ENCODE measurements at places on chromosomes 11 and 22.

- DNase-seq = no peak
Observed at GRCh38 chr11:36130401-36130800, 158.8 kb downstream of the COMMD9 start.

- DNase-seq = no peak
Observed at GRCh38 chr11:114317787-114318137, 21.6 kb downstream of the NNMT start.

DNA sequence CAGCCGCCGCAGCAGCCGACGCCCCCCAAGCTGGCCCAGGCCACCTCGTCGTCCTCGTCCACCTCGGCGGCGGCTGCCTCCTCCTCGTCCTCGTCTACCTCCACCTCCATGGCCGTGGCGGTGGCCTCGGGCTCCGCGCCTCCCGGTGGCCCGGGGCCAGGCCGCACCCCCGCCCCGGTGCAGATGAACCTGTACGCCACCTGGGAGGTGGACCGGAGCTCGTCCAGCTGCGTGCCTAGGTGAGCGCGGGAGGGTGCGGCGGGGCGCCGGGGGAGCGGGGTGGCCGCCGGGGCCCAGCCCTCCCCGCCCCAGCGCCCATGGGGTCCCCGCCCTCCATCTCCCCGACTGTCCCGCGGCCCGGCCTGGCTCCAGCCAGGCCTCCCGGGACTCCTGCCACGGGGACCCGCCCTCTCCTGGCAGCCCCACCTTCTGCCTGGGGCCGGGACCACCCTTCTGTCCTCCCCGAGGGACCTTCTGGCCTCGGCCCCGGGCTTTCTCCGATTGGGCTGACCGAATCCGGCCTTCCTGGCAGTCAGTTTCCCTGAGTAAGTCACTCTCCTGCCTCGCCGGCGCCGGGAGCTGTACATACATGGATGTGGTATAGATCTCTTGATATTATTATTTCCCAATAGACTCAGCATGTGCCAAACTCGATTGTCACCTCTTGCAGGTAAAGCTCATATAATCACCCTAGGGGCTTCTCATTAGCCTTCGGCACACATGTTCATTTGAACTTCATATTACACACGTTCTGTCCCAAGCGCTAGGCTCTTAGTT is 720 bp downstream of the PACS1 start:
- peak; percentile 41 for DNase-seq

DNA sequence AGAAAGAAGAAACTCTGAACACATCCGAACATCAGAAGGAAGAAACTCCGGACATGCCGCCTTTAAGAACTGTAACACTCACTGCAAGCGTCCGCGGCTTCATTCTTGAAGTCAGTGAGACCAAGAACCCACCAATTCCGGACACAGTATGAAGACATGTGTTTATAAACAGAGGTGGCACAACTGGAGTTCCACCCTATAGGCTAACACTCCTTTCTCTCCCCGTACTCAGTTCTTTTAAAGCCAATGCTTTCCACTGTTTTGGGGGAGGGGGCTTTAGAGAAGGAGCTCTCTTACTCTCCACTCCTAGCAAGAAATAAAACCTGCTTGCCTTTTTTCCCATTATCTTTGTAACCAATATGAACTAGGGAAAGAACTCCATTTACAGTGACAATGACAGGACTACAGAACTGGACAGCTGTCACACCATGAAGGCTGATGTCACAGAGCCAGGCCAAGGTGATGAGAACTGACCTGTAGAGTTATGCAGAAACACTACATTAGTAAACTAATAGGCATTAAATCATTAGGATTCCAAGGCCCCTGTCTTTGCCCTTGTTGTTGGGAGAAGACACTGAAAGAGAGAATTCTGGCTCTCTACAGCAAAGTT is 733 bp downstream of the TRIM5 start:
- DNase-seq = no peak

- DNase-seq = no peak
Observed at GRCh38 chr11:6664551-6664950, 8.9 kb upstream of the DCHS1 start.

- DNase-seq = peak; percentile 56
Observed at GRCh38 chr11:134037046-134037908, 31.6 kb upstream of the JAM3 start.

DNA sequence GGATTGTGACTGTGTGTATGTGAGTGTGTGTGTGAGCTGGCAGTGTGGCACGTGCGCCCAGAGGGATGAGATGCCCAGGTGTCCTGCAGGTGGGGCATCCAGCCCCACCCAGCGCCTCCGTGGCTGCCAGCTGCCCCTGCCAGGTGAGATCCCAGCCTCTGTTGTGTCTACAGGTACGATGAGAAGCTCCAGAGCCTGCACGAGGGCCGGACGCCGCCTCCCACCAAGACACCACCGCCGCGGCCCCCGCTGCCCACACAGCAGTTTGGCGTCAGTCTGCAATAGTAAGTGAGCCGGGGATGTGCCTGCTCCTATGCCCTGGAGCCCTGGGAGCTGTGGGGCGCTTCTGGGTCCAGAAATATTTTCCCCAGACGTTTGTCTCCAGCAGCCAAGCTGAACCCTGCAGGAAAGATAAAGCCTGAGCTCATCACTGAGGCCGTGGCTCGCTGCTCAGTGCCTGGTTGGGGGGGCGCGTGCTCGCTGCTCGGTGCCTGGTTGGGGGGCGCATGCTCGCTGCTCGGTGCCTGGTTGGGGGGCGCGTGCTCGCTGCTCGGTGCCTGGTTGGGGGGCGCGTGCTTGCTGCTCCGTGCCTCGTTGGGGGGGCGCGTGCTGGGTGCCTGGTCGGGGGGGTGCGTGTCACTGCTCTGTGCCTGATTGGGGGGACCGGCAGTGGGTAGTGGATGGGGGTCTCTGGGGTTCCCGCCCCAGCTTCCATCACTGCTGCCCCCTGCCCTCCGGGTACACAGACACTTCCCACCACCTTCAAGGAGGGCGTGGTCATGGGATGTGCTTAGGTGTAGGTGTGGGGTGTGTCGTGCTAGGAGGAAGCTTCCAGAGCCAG is 73.2 kb downstream of the ARHGAP8 start:
- no peak for DNase-seq

GRCh38 chr11:64638018-64638665 is 47.1 kb downstream of the SLC22A12 start:
- DNase-seq = no peak

- no peak for DNase-seq
Observed at GRCh38 chr11:102462610-102463009, 10.0 kb upstream of the TMEM123 start.

GRCh38 chr11:89220684-89221339 is 43.1 kb downstream of the TYR start:
- no peak for DNase-seq

GRCh38 chr11:69425444-69425843 is 56.0 kb upstream of the LINC01488 start:
- DNase-seq = no peak

GRCh38 chr22:29301716-29302401 is 4.6 kb upstream of the GAS2L1 start:
- DNase-seq = no peak

DNA sequence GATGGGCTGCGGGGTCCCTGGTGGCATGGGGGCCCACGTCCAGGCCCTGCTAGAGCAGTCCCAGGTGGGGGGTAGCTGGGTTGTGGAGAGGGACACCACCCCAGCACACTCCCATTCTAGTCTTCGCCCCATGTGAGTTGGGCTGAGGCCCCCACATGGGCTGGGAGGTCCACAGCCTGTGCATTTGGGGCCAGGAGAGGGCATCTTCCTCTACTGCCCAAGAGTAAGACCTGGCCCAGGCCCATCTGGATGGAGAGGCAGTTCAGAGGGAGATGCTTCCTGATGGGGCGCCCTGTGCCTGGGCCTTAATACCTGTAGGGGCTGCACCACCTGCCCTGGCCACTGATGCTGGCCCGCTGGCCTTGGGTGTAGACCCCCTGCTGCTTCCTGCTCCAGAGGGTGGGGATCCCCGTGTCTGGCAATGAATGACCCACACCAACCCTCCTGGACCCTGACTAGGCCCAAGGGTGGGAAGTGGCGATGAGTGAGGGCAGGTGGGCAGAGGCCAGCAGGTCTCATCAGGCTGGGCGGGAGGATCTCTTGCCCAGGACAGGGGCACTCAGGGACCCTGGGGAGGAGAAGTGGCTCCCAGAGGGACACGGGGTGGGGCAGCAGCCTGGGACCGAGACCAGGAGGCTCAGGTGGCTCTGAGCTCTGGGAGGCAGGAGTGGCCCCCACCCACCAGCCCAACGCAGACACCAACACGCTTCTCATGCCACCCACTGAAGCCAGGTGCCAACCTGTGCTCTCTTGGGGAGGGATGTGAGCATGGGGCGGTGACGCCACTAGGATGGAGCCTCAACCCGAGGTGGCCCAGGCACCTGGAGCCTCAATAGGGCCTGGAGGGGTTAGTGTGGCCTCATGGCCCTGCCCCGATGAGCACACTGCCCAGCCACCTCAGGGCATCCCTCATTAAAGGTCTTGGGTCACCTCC is 17.4 kb upstream of the GNB1L start:
- DNase-seq = no peak

DNA sequence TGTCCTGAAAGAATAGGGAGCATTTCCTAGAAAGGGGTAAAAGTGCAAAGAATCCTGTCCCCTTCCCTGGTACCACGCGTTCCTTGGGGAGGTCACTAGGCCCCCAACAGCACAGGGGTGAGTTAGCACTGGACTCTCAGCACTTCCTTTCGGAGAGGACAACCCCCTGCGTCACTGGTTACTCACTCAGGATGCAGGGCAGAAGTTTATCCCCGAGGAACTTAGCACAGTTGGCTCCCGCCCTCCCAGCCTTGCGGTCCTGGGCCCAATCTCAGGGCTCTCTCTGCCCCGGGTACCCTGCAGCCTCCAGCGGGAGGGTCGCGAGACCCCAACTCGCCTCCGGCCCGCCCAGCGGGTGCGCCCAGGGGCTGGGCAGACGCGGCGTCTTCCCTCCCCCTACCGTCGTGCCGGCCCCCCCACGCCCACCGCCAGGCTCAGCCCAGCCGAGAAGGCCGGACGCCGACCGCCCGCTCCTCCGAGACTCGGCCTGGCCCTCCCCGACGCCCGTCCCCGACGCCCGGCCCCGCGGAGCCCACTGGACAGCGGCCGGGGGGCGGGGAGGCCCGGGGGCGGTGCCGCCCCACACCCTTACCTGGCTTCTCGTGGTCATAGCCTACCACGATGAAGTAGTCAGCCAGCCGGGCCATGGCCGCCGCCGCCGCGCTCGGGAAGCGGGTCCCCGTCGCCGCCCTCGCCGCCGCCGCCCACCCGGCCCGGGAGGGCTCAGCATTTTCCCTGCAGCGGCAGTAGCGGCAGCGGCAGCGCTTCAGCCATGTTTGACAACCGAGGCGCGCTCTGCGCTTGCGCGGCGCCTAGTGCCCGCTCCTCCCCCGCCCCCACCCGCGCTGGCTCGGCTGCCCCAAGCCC is at the start of gene SBF2:
TSS of gene SBF2 (minus strand) at position 797 of the 867 bp plus-strand sequence. CDS start at position 647, 150 bp downstream.
- DNase-seq = peak; percentile 85

DNA sequence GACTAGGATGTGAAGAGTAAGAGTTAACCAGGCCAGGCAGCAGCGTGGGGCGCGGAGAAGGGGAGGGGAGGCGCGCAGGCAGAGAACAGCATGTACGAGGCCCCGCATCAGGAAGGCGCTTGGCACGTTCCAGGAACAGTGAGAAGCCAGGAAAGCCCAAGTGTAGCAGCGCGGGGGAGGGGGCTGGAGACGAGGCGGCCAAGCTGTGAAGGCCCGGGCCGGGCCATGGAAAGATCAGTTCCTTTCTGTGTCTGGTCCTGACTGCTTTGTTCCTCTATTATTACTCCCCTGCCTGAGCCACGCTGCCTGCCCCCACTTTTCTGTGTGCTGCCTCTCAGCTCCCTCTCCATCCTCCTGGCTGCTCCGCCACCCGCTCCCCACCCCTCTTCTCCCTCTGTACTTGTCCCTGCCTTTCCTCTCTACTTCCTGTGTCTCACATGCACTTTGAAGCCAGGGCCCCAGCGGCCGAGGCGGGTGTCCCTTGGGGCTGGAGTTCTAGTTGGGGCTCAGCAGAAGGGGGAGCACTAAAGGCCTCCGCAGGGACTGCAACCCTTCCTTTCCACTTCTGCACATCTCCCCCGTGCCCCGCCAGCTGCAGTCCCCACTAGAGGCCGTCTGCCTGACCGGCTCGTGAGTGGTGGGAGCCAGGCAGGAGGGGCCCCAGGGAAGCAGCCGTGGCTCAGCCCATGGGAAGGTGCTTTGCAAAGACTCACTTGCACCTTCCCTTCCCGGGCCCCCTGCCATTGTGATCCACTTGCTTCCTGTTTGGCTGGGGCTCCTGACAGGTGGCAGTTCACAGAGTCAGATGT is 63.7 kb downstream of the PRDM11 start:
- no peak for DNase-seq

- no peak for DNase-seq
Observed at GRCh38 chr11:117369534-117369933, 41.9 kb downstream of the CEP164 start.

GRCh38 chr11:64004590-64004984 is 18.3 kb downstream of the OTUB1 start:
- DNase-seq = no peak

DNA sequence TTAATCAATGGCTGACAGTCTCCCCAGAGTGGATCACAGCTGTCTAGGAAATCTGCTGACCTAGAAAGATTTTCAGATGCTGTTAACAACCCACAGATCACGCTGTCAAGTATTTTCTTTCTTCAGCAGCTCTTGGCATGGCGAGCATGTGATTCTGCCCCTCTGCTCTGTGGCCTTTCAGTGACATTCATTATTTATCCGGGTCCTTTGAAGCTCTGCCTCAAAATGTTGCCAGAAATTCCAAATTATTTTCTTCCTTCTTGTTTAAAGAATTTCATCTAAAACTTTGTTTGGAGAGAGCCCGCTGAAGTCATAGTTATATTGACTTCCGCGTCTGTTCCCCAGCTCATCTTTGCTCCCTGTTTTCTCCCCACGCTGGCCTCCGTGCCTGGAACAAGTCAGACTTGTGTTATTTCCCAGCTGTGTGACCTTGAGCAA is 134.1 kb downstream of the COMMD9 start:
- DNase-seq = no peak

GRCh38 chr11:86746514-86746913 is 53.8 kb upstream of the PRSS23 start:
- no peak for DNase-seq

GRCh38 chr11:116535994-116536393 is 236.8 kb downstream of the BUD13 start:
- no peak for DNase-seq

DNA sequence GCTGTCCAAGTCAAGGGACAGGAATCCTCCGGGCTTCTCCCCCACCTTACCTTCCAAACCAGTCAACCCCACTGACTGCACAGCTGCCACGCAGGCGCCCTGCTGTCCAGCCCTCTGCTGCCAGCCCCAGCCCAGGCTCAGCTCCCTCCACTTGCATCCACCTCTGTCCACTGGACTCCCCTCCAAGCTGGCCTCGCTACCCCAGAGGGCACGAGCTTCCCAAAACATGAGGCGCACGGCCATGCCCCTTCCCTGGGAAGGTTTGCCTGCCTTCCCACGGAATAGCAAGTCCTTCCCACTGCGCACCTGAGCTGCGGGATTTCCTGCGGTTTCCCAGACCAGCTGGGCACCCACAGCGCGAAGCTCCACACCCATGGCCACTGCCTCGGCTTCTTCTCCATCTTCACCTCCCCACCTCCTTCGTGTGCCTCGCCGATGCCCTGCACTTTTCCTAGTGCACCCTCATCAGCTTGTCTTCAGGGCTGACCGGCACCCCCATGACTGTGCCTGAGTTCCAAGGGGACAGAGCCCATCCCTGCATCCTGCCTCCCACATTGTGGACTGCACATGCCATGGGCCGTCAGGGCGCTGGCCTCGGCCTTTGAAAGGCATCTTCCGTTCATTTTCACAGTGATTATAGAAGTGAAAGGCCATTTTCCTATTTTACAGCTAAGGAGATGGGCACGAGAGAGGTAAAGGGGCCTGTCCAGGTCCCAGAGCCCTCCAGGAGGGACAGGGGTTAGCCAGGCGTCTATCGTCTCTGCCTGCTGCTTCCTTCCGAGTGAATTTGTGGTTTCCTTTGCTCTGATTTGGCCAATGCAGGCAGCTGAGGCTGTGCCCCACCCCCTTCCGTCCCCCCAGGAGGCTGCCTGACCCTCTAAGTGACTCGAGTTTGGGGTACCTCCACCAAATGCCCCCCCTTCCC is 16.4 kb downstream of the IFITM10 start:
- no peak for DNase-seq

Data from urothelium cell line (cell line).